ENCODE measurements at places on chromosomes 3 and 15.

DNA sequence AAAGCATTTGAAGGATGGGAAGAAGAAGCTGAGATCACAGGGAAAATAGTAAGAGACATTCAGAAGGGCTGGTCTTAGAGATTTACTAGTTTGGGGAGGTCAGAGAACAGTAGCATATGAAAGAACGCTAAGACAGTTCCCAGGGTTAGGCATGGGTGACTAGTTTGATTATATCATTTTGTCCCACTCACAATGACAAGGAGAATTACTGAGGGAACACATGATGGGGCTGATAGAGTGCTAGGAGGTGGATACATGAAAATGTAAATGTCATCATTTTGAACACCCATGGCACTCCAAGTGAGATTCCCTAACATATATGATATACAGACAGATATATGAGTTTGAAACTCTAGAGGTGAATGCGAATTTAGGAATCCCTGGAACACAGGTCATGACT is 9.3 kb upstream of the TARS3 start:
- DNase-seq: no peak

DNA sequence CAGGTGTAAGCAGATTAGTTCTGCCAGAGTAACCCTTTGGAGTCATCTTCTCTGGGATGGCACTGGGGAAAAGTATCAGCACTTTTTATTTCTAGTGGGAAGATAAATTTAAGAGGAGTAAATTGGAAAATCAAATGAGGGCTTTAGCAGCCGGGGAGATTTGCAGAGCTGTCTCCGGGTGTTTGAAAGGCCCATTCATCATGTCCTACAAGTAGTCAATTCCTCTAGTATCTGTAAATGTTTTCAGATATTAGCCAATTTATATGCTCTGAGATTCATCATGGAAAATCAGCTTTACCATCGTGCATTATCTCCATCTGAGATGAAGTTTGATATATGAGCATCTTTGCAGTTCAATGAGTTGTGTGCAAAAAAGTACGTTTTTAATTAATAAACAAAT is 93.6 kb downstream of the CDIN1 start:
- no peak for DNase-seq

- DNase-seq: no peak
Measured at GRCh38 chr3:193896419-193896818, 239.5 kb upstream of the HES1 start.

DNA sequence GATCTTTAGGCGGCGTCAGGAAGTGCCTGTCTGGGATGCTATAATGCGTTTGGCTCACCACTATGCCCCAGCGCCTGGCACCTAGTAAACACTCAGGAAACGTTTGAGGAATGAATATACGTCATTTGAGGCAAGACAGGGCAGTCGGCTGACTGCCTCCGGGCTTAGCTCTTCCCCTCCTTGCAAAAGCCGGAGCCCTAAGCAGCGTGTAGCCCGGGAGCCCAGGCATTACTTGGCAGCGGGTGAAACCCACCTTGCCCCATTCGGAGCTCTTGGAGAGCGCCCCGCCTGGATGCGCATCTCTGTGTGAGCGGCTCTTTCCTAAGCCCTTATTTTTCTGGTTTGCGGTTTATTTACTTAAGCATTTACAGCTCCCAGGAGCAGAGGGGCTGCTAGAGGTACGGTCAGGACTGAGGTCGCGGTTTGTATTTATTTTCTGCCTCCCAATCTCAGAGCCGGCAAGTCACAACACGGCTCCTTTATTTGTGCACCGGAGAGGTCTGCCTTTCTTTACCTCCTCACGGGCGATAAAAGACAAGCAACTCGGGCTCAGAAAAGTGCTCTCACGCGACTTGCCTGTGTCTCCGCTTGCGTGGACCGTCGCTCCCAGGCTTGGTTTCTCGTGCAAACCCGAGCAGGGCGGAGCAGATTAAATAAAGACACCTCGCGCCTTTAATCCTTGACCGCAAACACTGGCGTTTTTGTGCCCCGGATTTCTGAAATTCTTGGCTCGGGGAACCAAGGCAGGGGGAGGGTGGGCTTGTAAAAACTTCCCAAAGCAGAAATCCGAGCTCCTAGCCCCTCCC is 737 bp upstream of the ITPR1 start:
- peak; percentile 19 for DNase-seq

- no peak for DNase-seq
Measured at GRCh38 chr15:66100761-66101160, 152.8 kb downstream of the MEGF11 start.

GRCh38 chr3:5143464-5143863 is 21.4 kb downstream of the ARL8B start:
- no peak for DNase-seq

GRCh38 chr3:46684891-46685290 is 8.6 kb downstream of the ALS2CL start:
- no peak for DNase-seq

Data from stimulated activated CD8-positive, alpha-beta memory T cell treated with anti-CD3 and anti-CD28 coated beads, Interleukin-12 subunit alpha, Interleukin-12 subunit beta, amount 100 ng/mL, for 4 hours (primary cell).